ENCODE measurements at places on chromosomes 4 and X.

GRCh38 chrX:69366183-69366582 lies 137.9 kb upstream of the NALF2 start:
- DNase-seq, result no peak

- DNase-seq, result peak; percentile 43
These were observed 133.8 kb upstream of the UBQLN2 start for GRCh38 chrX:56429581-56429980.

DNA sequence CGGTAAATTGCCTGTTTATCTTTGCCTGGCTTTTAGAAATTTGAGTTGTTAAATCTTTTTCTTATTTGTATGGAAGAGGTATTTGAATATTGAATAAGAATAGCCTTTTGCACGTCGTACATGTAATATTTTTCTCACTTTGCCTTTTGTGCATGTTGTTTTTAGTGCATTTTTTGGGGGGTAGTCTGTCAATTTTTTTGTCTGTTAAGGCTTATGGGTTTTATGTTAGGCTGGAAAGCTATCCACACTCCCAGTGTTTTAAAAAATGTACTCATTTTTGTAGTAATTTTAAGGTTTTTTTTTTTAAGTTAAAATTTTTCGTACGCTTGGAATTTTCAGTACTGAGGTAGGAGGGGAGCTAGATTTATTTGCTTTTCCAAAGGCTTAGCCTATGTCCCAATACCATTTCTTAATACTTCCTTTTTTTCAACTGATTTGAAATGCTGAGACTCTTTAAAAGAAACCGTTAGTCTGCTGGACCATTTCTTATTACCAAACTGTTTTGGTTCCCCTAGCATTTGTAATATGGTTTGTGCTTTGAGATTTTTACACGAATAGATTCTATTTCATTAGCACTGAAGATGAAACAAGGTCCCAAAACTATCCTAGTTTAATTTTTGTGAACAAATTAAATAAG lies 1.3 kb downstream of the HERC5 start:
- DNase-seq, result no peak

DNA sequence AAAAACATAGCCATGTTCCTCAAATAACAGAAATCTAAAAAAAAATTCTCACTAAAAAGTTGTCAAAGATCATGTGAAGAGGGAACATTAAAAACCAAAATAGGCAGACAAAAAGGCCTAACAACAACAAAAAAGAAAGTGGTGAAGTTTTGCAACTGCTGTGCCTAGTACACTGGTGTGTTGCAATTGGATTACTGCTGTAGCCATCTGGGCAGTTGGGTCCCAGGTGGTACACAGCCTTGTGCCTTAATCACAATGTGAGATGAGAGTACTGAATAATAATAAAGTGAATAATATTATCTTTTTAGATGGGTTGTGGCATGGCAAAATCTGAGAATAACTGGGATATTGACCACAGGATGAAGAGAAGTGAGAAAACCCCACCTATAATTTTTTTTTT lies 12.0 kb downstream of the C4orf54 start:
- no peak for DNase-seq

- no peak for DNase-seq
These were observed 192.7 kb downstream of the RBMX2 start for GRCh38 chrX:130594453-130594916.

- no peak for DNase-seq
These were observed 161.4 kb downstream of the VSIG4 start for GRCh38 chrX:65878456-65878855.

GRCh38 chr4:184295206-184295605 lies 77.5 kb upstream of the ENPP6 start:
- DNase-seq, result peak; percentile 20

DNA sequence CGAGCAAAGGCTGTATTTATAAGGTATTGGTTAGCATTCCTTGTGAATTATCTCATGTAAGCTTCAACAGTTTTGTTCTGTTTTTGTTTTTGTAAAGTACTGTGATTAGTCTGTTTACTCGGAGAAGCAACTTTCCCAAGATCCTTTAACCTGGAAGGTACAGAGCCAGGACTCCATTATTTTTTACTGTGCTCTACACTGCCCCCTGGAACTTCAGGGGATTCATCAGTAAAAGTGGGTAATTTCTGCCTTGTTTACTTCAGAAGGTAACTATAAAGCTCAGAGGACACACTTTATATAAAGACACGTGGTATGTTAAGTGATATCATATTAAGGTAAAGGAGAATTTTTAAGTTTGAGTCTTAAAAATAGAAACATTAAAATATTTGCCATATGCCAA lies 124.9 kb downstream of the IQCM start:
- no peak for DNase-seq

DNA sequence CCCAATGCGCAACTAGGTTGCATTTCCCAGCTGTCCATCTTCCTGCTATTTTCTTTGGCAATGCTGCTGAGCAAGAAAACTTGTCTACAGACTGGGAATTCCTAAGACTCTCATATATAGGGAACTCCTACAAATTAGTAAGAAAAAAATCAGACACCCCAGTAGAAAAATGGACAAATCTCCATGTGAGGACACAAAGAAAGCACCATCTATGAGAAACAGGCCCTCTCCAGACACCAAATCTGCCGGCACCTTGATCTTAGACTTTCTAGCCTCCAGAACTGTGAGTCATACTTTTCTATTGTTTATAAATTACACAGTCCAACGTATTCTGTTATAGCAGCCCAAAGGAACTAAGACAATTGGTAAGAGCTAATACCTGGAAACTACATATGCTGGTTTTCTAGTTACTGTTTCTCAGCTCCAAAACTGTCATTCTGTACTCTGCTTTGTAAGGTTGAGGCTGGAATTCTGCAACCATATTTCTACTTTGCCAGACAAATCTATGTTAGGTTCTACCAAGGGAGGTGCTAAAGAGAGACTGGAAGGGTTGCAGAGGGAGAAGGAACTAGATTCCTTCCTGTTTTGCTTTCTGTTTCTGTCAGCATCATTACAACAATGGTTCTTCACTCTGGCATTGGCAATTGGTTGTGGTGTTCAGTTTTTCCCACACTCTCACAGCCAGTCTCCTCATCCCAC lies 35.7 kb upstream of the FAM241A start:
- no peak for DNase-seq

DNA sequence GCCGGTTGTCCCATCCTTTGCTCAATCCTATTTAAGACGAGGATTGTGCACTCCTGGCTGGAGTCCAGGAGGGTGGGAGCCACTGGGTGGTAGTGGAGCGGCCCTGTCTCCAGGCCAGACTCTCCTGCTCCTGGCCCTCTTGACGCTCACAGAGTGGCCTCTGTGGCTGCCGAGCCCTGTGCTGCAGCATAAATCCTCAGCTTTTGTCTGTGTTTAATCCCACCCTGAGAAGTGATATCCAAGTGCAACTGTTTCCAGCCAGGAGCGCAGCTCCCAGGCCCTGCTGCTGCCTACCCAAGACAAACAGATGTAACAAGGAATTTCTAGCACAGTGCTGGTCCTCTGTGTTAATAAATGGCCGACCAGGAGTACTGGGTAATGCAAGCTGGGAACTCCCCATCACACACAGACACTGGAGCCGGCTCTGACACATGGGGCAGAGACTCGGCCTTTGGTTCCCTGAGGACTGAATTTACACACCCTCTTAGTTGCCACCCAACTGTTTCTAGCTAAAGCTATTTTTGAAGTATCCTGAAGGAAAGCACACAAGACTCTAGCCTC lies 85.3 kb downstream of the GATB start:
- no peak for DNase-seq

- DNase-seq, result peak; percentile 94
These were observed 278.6 kb downstream of the ADGRA3 start for GRCh38 chr4:22237155-22237751.

DNA sequence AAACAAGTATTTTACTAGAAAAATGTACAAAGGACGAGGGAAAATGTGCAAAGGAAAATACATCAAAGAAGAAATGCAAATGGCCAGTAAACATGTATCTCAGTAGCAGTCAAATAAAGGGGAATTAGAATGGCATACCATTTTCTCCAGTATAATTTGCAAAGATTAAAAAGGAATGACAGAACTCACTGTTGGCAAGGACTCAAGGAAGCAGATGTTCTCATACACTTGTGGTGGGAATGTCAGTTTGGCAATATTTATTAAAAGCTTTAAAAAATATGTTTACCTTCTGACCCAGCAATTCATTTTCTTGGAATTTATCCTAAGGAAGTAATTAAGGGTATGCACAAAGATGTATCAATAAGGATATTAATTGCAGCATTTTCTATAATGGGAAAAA lies 7.6 kb downstream of the CLCN5 start:
- DNase-seq, result no peak

DNA sequence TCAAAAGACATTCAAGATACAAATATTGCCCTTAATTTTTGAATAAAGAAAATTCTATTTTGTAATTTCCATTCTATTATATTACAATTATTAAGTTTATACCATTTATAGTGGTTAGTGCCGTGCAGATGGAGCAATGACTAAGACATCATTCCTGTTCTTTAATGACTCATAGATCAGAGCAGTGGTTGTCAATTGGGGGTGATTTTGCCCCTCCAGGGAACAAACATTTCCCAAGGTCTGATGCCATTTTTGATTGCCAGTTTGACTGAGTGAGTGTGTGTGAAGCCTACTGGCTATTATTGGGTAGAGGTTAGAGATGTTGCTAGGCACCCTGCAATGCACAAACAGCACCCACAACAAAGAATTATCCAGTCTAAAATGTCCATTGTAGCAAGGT lies 97.9 kb upstream of the DDIT4L start:
- DNase-seq, result no peak

- peak; percentile 47 for DNase-seq
These were observed 7.8 kb downstream of the LARP1B start for GRCh38 chr4:128068918-128069317.

- no peak for DNase-seq
These were observed 6.1 kb downstream of the AKAP17A start for GRCh38 chrX:1597345-1598020.

GRCh38 chrX:7216981-7217587 lies 69.1 kb upstream of the PUDP start:
- DNase-seq, result no peak

DNA sequence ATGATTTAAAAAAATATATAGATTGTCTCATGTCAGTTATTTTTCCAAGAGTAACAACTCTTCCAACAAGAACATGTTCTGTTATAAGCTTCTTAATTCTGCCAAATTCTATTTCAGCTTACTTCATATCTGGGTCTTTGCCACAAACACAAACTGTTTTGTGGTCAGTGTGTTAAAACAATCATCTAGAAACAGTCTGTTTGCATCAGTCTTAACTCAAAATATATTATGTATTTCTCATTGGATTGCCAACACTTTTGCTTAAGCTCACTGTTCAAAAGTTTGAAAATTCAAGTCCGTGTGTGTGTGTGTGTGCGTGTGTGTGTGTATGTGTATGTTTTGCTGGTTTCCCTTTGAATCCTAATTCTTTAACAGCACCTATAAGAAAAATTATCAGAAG lies 752.3 kb upstream of the NDST4 start:
- DNase-seq, result no peak

DNA sequence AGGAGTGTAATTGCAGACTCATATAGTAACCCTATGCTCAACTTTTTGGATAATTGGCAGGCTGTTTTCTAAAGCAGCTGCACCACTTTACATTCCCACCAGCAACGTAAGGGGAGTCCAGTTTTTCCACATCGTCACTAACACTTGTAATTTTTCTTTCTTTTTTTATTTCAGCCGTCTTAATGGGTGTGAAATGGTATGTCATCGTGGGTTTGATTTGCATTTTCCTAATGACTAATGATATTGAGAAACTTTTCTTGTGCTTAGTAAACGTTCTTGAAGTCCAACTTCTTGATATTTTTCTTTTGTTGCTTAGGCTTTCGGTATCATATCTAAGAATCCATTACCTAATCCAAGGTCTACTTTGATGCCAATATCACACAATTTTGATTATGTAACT lies 95.3 kb upstream of the IL1RAPL1 start:
- no peak for DNase-seq

GRCh38 chrX:19560611-19561010 lies 45.3 kb upstream of the MAP3K15 start:
- DNase-seq, result no peak

DNA sequence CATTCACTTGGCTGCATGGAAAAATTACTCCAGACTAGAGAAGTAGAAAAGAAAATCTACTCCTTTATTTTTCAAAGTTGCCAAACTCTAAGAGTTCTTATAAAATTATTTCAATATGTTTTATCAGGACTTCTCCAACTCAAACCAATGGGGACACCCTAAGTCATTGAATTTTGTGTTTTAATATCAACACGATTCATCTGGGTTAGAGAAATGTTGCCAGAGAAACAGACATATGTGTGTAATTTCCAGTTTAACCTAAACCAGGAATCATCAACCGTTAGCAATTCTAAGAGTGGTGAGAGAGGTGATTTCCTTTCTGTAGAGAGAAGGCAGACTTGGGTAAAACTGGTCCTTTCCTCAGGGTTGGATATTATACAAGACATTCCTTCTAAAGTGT lies 291.8 kb downstream of the LDB2 start:
- no peak for DNase-seq

DNA sequence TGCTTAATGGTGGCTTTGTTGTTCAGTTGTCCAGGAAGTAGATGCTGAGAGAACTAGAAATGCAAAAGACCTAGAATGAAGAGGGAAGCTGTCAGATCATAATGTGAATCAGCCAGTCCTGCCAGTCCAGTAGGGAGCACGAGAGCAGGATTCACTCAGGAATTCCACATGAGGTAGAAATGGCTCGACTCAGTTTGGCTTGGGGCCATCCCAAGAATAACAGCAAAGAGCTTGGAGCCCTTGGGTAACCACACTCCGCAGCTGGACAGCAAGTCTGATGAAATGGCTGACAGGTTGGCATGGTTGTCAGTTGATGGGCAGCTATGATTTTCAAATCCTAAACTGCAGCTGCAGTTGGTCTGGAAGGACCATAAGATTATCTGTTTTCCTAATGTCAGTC lies 44.5 kb upstream of the WDR1 start:
- DNase-seq, result no peak

GRCh38 chr4:180449395-180449956 lies 1793.7 kb upstream of the TENM3 start:
- peak; percentile 7 for DNase-seq

DNA sequence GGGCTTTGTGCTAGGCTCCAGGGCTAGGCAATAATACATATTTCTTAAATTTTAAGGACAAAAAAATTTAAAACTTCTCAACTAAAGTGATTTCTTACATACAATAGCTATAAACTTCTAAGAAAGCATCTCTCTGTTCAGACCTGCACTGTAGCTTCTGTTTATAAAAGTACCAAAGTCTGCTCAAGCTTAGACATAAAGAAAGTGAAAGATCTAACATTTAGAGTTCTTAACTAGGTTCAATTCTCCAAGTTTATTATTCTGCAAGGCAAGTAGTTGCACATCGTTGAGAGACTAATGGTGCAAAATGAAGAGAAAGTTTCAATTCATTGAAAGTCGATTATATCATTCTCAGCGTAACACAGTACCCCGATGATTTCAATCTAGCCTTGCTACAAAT lies 857.4 kb upstream of the HTR2C start:
- no peak for DNase-seq

- DNase-seq, result peak; percentile 59
These were observed 315.4 kb downstream of the PPP3CA start for GRCh38 chr4:101031971-101032370.

- DNase-seq, result no peak
These were observed 85.4 kb upstream of the WWC2 start for GRCh38 chr4:183013730-183014002.

- DNase-seq, result no peak
These were observed 303.6 kb downstream of the FBXW7 start for GRCh38 chr4:152232271-152232670.
